CD4-positive, alpha-beta T cell treated with Interleukin-1 beta for 1 hour (primary cell): ENCODE measurements at places on chromosomes 12 and 14.

DNA sequence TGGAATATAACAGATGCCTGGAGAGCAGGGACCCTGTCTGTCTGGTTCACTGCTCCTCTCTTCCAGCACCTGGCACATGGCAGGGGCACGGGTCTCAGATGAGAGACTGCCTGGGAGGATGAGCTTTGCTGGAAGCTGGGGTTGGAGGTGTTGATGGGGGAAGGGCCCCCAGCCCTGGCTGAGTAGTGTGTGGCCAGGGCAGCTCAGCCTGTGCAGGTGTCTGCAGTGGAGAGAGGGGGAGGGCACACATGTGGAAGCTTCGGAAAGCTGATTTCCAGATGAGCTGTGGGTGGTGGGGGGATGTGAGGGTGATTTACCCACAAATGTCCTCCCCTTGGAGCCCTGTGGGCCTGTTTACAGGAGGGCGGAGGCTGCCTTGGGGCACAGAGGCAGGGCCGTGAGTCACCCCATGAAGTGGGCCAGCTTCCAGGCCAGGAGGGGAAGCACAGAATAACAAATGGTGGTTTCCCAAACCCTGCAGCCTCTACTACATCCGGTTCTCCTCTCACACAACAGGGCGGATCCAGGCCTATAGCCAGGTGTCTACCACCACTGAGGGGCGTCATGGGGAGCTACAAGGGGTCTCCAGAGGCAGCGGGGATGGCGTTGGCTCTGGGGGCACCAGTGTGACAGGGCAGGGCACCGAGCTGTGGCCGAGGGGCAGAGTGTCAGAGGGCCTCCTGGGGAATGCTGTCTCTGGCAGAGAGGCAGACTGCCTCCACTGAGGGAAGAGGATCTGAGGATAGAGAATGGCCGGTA, 11.0 kb downstream of the KRT7 start:
- DNase-seq = peak; percentile 54

GRCh38 chr12:16266085-16266484, 11.4 kb downstream of the SLC15A5 start:
- DNase-seq = no peak

DNA sequence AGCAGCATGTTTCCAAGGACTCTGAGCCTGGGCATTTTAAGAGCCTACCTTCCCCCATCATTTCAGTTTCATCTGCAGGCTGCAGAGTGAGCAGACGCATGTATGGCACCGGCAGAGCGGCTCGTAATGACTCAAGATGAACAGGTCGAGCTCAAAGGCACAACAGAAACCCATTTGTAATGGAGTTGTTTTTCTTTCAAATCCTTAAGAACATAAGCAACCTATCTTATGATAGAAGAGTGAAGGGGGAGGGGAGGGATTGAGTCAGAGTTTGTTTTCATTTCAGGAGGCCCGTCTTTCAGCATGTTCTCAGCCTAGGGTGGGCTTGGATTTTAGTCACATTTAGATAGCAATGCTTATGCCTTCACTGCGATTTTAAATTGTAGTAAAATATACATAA, 54.9 kb upstream of the CISTR start:
- DNase-seq = no peak

GRCh38 chr12:32920506-32921085, 24.0 kb upstream of the PKP2 start:
- no peak for DNase-seq

DNA sequence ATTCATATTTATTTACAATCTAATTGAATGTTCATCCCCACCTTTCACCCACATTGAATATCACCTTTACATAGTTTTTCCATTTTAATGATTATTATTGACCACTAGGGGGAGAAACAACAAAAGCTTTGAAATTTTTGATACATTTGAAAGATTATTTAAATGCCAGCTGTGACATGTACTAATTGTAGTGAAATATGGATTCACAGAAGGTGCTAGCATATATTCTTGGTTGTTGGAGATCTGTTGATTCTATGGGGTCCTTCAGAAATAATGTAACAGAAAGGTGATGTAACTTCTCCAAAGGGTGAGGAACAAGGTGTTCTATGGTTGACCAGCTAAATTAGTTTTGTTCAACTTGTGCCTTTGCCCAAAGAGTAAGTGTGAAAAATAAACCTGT, 22.4 kb upstream of the GPR33 start:
- DNase-seq = no peak

DNA sequence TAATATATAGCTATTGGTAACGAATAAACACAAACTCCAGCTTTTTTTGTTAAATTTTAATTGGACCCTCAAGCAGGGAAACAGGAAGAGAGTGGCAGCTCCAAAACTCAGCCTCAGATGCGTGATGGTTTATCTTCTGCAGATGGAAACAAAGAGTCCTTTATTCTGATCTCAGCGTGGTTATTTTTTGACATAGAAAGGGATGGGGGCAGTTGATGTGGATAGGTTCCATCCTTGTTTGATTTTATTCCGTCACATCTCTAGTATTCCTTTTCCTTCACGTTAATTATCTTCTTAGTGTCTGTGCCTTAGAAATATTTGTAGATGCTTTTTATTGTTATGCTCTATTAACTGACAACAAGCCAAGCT, 447.6 kb upstream of the SEL1L start:
- no peak for DNase-seq
